ENCODE measurements at places on chromosomes 4 and X.

DNA sequence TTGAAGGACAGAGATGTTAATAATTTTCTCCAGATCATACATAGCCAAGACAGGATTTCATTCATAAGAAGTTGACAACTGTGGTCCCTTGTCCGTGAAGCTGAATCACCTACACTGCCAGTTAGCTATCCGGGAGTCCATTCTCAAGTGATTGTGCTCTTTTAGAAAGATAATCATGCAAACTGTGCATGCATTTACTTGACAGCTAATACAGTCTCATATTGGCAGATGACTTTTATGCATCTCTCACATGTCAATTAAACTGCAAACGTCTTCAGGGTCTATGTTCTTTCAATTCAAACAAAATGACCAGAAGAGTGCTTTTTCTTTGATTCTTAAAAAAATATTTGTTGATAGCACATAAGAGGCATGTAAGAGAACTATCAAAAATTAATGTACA lies 1572.9 kb downstream of the C4orf33 start:
- no peak for DNase-seq

DNA sequence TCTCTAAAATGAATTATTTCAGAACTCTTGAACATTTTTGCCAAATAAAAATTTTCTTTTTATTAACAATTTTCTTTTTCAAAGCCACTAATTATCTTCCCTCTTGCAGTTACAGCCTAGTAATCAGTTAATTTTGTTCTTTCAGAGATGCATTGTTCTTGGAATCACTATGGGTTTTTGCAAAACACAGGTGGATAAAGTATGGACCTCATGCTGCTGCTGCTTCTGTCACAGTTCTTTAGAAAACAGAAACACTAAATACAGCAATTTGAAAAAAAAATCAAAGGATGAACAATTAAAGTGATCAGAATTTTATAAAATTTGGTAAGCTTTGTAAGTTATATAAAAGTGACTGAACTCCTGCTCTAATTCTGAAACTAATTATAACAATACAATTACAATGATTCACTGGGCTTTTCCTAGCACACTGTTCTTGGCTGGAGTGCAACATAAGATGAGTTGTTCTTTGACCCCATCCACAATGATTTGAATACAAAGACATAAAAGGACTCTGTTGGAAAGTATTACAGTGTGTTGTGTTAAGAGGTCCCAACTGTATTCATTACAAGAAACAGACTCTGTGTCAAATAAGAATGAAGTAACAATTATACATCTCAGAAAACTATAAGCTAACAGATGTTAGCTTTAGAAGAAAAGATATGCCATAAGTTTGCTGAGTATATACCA lies 59.4 kb upstream of the GK2 start:
- DNase-seq: no peak

- DNase-seq: no peak
Observed at GRCh38 chr4:138647433-138647832, 368.1 kb upstream of the NOCT start.

DNA sequence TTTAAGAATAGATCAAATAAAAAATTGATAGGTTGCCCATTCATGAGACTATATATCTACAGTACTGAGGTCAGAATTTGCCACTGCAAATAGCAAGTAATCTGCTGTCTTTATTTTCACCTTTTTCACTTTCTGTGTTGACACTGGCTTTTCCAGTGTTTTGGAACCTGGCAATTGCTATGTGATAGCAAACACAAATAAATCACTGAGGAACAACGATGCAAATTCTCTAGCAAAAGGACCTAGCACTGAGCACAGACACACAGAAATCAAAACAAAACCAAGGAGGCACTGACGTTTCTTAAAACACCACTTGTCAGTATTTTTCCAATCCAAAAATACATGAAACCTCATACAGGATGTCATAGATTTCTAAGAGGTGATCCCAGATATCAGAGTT lies 210.7 kb downstream of the DHX15 start:
- DNase-seq: no peak

DNA sequence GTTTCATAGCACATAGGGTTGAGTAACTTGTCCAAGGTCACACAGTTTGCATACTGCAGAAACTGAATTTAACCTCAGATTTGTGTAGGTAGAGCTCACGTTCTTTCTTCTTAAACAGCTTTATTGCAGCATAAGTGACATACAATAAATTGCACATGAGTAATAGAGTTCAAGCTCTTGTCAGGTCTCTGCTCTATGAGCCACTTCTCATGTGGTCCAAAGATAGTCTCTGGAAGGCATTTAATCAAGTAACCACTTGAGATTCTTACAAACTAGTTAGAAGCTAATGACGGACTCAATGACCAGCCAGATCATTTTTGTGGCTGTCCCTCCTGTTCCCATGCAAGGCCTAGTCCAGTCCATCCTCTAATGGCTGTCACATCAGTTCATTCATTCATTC lies 68.9 kb downstream of the MAOB start:
- no peak for DNase-seq

GRCh38 chr4:96375367-96375766 lies 535.5 kb downstream of the PDHA2 start:
- no peak for DNase-seq

DNA sequence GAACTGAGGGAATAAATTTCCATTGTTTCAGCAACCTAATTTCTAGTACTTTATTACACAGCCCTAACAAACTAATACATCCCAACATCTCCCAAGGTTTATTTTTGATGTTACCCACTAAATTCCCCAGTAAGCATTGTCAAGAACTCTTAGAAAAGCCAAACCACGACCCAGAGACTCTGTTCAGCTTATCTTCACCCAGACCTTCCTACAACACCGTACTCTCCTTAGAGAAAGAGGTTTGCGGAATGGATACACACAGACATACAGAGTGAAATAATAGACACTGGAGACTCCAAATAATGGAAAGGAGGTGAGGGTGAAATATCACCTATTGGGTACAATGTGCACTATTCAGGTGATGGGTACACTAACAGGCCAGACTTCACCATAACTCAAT lies 75.6 kb downstream of the LRBA start:
- no peak for DNase-seq

- DNase-seq: no peak
Observed at GRCh38 chr4:7966281-7967062, 26.8 kb upstream of the AFAP1 start.

- DNase-seq: no peak
Observed at GRCh38 chr4:100651499-100652175, 133.8 kb upstream of the EMCN start.

Data from stimulated activated CD8-positive, alpha-beta memory T cell treated with anti-CD3 and anti-CD28 coated beads, Interleukin-2, amount 100 ng/mL, for 48 hours (primary cell).